Neuronal stem cell (in vitro differentiated cells): ENCODE measurements at places on chromosomes 3 and 15.

- no peak for DNase-seq
These were observed 3.2 kb upstream of the BMF start for GRCh38 chr15:40111888-40112287.

- DNase-seq: no peak
These were observed 88.0 kb downstream of the PEX5L start for GRCh38 chr3:179948740-179949139.

GRCh38 chr3:194620196-194620595, 13.0 kb downstream of the TMEM44 start:
- no peak for DNase-seq

DNA sequence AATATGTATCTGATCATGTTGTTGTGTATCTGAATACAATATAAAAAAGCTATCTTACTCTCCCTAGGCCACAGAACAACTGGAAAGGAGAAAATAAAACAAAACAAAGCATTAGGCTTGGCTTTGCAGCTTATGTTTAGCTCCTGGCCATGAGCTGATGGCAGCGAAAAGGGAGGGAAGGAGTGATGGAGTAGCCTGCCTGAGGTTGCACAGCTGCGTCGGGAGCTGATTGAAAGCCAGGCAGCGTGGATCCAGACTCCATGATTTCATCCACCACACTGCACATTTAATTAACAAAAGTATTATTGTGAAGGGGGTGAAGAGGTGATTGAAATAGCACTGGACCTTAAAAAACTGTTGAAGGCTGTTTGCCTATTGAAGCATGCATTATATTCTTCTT, 212.2 kb downstream of the GABRG3 start:
- no peak for DNase-seq

GRCh38 chr3:168405288-168405687, 309.6 kb upstream of the GOLIM4 start:
- DNase-seq: no peak

DNA sequence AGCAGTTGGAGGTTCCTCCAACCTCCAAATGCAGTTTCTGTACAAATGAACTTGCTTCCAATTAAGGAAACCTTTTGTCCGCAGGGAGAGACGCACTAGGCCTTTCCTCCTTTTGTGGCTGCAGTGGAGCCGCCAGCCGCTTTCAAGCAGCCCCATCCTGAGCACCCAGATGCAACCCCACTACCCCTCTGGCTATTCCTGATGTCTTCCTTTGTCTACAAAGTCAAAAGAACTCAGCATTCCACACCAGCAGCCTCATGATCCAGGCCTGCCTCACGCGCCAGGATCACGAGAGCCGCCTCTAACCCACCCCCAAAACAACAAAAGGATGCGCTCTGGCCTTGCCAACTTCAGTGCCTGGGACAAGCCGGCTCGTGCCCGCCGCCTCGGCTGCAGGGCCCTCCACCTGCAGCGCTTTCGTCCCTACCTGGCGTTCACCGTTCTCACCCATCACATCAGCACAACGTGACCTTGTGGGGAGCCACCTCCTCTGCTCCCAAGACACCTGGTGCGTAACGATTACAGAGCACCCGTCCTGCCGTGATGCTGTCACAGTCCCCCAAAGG, 48.2 kb upstream of the MUC4 start:
- no peak for DNase-seq

DNA sequence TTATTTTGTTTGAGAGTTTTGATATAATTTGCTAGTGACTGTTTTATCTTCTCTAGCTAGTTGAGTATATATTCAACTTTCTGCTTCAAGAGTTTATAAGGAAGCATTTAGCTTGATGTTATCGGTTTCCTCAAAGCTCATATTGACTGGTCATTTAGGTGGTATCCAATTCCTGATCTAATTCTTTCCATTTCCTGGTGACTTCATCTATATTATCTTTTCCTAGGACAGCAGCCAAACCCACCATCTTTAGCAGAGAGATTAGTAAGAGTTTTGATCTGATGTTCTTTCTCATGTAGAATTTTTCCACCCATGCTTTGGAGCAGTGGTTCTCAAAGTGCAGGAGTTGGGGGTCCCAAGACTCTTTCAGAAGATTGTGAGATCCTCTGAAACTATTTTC, 148.6 kb upstream of the STT3B start:
- no peak for DNase-seq

GRCh38 chr3:152519376-152519775, 250.6 kb downstream of the MBNL1 start:
- DNase-seq: no peak

- DNase-seq: no peak
These were observed 212.5 kb upstream of the GADL1 start for GRCh38 chr3:31106912-31107311.

GRCh38 chr15:44163370-44163769, 31.7 kb downstream of the FRMD5 start:
- no peak for DNase-seq

GRCh38 chr15:90266485-90266884, 1.0 kb downstream of the NGRN start:
- no peak for DNase-seq

DNA sequence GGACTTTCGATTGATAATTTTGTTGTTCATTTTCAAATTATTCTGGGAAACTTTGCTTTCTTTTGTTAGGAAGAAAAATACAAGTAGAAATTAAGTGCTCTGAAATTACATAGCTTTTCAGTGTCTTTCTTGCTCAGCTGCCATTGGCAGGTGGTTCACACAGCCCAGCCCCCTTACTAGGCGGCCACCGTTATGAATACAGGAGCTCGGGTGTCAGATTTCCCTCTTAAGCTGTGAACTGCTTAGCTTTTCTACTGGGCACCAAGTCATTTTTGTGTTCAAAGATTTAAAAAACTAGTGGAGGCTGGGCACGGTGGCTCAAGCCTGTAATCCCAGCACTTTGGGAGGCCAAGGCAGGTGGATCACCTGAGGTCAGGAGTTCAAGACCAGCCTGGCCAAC, 55.2 kb downstream of the HMG20A start:
- no peak for DNase-seq

GRCh38 chr15:25727867-25728600, 135.1 kb downstream of the ATP10A start:
- no peak for DNase-seq

DNA sequence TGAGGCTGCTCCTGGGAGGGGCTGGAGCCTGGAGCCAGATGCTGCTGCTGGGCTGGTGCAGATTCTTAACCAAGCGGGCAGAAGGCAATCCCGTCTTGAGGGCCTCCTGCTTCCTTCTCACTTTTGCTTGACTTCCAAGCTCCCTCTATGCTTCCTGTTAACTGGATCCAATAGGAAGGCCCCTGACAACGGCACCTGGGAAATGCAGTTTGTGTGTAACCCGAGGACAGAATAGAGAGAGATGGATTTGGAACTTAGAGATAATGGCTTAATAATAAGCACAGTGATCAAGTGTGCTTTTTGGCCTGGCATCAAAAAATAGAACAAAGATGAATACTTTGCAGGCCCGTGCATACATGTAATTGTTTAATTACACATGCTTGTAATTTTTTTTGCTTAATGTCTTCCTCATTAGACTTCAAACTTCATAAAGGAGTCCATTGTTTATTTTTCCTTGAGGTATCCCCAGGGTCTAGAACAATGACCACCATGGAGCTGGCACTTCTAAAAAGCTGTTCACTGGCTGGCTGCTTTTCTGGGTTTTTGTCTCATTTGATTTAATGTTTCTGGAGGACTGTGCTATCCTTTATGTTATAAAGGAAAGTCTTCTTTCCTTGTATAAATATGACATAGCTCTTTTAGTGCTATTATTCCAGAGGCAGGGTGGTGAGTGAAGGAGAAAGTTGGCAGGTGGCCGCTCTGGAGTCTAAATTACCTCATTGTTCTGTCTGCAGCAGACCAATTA, 63.3 kb upstream of the MITF start:
- no peak for DNase-seq

- no peak for DNase-seq
These were observed 33.2 kb downstream of the SMAD6 start for GRCh38 chr15:66734961-66735908.

DNA sequence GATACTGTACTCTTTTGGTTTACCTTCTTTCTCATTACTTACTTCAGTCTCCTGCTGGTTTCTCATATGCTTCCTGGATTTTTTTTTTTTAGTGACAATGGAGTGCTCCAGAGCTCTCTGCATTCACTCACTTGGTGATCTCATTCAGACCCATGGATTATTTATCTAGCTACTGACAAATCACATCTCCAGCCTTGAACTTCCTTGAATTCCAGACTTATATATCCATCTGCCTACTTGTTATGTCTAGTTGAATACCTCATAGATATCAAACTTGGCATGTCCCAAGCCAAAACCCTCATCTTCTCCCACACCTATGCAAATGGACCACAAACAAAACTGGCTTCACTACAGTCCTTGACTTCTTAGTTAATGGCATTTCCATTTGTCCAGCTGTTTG, 234.7 kb upstream of the ZPLD1 start:
- DNase-seq: no peak

DNA sequence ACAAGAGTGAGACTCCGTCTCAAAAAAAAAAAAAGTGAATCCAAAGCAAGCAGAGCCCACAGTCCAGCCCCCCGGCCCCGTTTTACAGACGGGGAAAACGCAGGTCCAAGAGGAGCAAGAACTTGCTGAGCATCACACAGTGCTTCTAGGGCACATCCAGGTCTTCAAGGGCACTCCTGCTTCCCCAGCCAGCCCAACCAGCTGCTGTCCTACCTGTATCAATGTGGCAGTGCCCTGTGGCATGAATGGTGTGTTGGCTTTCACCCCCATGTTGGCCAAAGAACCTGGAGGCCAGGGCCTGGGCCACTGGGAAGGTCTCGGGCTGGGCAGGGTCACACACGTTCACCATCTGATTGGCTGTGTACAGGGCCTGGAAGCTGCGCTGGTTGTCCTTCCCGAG, 4.6 kb downstream of the MAN2C1 start:
- no peak for DNase-seq

GRCh38 chr3:49912881-49913281, 9.2 kb upstream of the MST1R start:
- no peak for DNase-seq

- no peak for DNase-seq
These were observed 175.7 kb upstream of the ADAMTS9 start for GRCh38 chr3:64863226-64864212.

DNA sequence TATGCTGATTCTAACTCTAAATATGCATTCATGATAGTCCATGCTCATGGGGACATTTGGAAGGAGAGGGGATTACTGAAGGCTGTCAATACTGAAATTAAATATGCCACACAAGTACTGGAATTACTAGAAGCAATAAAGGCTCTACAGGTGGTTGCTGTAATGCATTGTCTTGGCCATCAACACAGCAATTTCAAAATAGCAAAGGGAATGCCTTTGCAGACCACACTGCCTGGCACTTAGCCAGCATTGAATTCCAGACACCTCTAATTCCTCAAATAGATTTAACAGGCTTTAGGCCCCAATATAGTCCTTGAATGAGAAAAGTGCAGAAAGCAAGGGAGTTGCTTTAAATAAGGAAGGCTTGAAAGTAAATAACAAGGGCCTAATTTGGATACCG, 115.8 kb upstream of the PLCL2 start:
- no peak for DNase-seq

DNA sequence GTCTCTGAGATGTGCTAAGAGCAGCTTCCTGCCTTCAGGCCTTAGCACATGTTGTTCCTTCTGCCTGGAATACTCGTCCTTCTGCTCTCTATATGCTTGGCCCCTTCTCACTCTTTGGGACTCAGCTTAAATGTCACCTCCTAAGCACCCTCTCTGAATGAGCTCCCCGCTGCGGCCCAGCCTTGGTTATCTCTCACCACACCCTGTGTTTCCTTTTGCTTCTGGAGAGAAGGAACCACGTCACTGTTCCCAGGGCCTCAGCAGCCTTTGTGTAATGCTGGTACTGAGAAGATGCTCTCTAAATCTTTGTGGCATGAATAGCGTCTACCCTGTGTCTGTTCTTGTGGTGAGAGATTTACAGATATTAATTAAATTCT, 2.2 kb downstream of the FAH start:
- DNase-seq: no peak

- DNase-seq: no peak
These were observed 822.7 kb downstream of the NTRK3 start for GRCh38 chr15:87433871-87434270.

GRCh38 chr3:157618075-157618760, 115.0 kb upstream of the VEPH1 start:
- peak; percentile 43 for DNase-seq

GRCh38 chr15:49155834-49156627, 632 bp upstream of the COPS2 start:
- DNase-seq: peak; percentile 17

DNA sequence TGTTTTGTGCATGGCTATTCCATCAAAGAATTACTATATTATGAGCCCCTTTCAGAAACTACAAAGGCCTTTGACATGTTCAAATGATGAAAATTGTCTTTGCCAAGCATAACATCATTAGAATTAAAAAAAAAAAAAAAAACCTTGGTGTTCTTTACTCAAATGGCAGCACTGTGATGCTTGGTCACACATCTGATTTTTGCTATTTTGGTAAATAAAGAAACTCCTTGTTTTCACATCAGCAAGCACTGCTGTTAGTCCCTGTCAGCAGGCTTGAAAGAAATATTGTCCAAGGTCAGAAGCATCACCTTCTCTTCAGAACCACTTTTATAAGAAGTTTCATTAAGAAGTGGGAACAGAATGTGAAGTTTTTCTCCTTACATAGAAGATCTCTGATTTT, 537.3 kb downstream of the MFSD1 start:
- DNase-seq: no peak

GRCh38 chr3:78940128-78940527, 827.7 kb downstream of the ROBO1 start:
- DNase-seq: no peak

GRCh38 chr15:60387321-60387720, 10.5 kb downstream of the ANXA2 start:
- DNase-seq: no peak

GRCh38 chr15:55589287-55589686, 1.1 kb upstream of the PYGO1 start:
- no peak for DNase-seq

GRCh38 chr3:177484926-177485325, 287.6 kb upstream of the TBL1XR1 start:
- DNase-seq: no peak

DNA sequence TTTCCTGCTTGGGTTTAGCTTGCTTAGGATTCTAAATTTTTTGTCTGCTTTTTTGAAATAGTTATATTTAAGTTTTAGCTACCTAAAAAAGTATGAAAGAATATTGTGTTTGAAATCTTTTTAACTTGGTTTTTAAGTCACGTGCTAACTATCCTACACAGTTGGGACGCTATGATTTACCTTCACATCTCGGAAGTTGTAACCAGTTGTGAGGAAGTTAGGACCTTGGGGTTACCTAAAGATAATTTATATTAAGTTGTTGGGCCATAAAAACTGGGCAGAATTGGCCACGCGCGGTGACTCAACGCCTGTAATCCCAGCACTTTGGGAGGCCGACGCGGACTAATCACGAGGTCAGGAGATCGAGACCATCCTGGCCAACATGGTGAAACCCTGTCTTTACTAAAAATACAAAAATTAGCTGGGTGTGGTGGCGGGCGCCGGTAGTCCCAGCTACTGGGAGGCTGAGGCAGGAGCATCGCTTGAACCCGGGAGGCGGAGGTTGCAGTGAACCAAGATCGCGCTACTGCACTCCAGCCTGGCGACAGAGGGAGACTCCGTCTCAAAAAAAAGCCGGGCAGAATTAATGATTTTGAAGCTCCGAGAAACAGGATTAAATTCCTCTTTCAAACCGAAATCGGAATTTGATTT, 1.0 kb downstream of the ZFAND6 start:
- DNase-seq: no peak
